ENCODE measurements at places on chromosomes 2 and 18.

GRCh38 chr2:176997792-176998169, 214.8 kb upstream of the HNRNPA3 start:
- no peak for DNase-seq

DNA sequence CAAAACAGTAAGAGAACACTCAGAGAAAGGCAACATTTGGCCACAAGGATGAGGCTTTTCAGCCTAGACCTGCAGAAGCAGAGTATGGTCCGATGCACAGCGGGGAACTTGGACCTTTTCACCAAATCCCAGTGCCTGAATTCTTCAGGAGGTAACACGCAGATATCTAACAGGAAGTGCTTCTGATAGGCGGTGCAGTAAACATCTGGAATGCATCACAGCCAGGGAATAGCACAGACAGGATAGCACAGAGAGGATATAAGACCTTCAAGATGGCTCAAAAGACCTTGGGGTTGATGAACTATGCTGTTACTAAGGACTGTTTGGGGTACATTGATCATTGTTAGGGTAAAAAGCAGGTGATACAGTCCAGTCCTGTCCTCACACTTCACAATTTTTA, 1.7 kb downstream of the TMEM127 start:
- DNase-seq: no peak

- DNase-seq: no peak
Measured at GRCh38 chr2:71531522-71532047, 78.2 kb downstream of the DYSF start.

DNA sequence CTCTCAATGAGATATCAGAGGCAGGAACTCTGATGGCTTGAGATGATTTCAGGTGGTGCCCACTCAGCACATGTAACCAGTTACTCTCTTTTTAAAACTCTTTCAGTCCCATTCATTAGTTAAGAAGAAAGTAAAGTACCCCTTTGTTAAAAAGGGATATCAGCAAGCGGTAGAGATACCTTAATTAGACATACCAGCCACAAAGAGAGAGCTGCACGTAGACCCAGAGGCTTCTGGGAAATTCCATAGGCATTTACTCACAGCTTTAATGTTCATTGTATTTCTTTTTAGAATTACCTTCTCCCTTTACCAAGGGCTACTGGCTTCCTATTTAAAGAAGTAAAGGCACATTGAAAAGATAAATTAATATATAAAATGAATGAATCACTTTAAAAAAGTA, 63.3 kb downstream of the LYPD6B start:
- no peak for DNase-seq

- DNase-seq: no peak
Measured at GRCh38 chr2:95020275-95021022, 5.1 kb upstream of the MAL start.

GRCh38 chr2:207054521-207054920, 111.2 kb downstream of the KLF7 start:
- no peak for DNase-seq

DNA sequence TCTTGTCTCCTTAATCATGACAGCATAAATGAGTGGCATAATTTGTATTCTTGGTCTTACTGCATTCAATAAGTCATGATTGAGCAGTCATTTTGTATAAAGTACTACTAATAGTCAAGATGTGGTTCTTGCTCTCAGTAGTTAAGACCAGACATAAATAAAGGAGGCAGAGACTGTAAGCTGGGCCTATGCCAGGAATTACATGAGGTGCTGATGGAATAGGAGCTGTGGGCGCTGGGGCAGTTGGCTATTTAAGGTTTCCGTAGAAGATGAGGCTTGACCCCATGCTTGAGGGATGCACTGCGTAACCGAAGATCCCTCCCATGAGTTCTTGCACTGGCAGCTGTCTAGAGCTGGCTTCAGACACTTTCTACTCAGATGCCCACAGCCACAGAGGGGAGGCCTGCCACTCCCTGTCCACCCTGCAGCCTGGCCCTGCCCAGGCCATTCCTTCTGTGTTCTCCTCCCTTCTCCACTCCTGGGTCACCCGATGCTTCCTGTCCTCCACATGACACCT, 150.9 kb upstream of the REV1 start:
- DNase-seq: no peak

- DNase-seq: no peak
Measured at GRCh38 chr18:12765126-12765525, 62.3 kb downstream of the PSMG2 start.

All from NCI-H1105 treated with DMSO at 0.1 percent for 48 hours (cell line).